ENCODE measurements at places on chromosomes 13 and 19.

GRCh38 chr19:5996102-5996501 is 18.2 kb upstream of the RANBP3 start:
- no peak for DNase-seq

GRCh38 chr13:48175185-48175584 is 57.8 kb upstream of the ITM2B start:
- no peak for DNase-seq

DNA sequence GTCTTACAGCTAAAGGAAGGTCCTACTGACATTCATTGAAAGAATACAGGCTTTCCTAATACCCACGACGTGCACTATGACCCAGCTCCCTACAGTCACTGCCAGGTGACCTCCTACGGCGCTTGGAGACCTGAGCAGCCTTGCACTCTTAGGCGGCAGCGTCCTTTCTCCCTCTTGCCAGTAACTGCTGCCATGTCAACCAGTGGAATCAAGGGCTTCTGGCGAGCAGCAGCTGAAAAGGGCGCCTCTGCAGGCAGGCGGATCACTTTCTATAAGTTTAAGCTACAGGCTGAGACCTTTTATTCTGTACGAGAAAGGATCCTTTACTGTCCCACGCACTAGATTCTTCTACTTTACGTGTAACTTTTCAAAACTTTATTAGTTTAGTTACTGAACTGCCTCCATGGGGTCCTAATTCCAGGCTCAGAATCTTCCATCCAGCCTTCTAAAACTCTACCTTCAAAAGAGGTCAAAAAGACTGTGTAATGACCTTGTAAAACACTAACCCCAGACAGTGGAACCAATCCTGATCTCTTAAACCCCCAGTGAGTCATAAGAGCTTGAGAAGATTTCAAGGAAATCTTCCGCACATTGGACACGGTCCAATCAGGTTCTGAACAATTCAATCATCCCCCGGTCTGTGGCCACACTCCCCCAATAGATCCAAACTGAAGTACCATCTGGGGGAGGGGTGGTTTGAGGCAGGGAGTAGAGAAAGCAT is 1.9 kb downstream of the KCTD12 start:
- DNase-seq: peak; percentile 75

DNA sequence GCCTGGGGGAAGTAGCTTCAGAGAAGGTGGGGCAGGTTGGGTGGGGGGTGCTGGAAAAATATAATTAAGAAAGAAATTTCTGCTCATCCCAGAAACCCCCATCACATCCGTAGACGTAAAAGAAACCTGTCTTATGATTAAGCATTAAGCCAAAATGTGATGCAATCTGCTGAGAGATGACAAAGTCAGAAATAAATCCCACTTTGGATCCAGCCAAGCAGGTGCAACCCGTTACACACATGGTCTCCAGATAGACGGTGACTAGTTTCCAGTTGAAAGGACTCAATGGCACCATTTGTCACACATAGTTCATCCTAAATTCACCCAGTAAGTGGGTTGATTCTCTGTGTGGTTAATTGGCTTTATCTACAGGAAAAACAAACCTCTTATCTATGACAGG is 34.1 kb downstream of the PSG5 start:
- no peak for DNase-seq

GRCh38 chr13:84380866-84381265 is 498.6 kb upstream of the SLITRK1 start:
- no peak for DNase-seq

Data from MG63 (cell line).